ENCODE measurements at places on chromosomes 13 and 19. TPM values are rescaled to one million over a fixed set of nuclear protein-coding genes. Genes with fewer than 3 reads are reported as not detected.
A peak's percentile ranks its signal among the peaks of the same experiment; 100 is the strongest.

GRCh38 chr13:48318821-48319511, 15.4 kb downstream of the RB1 start:
- no peak for DNase-seq

- DNase-seq: no peak
Observed at GRCh38 chr13:41428155-41428554, 29.2 kb upstream of the RGCC start.

- DNase-seq: no peak
Observed at GRCh38 chr13:106078191-106078590, 457.3 kb downstream of the EFNB2 start.

GRCh38 chr13:74015137-74015536, 119.1 kb downstream of the KLF12 start:
- DNase-seq: no peak

DNA sequence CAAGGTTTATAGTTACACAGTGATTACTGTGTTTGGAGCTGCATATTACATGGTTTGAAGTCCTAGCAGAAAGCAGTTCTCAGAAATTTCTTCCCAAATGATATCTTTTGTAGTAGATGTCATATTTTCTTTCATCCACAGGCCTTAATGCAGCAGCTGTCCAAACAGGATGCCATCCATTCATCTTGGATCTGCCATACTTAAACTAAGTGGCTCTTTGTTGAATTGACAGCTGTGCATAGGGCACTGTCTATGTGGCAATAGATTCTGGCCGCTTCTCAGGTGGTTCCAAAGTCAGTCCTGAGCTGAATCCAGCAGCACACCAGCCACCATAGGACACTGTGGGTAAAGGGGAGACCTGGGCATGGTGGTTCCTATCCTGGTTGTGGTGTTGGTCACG, 41.6 kb upstream of the SPRY2 start:
- peak; percentile 22 for DNase-seq

DNA sequence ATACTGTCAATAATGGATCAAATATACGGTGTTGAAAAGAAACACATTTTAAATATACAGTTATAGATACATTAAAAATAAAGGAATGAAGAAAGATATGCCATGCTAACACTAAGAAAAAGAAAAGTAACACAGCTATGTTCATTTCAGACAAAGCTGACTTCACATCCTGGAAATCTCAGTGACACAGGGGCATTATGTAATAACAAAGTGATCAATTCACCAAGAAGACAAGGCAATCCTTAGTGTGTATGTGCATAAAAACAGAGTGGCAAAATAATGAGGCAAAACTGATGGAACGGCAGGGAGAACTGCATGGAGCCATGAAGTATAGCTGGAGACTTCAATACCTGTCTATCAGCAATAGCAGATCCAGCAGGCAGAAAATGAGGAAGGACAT, 13.1 kb downstream of the ZNF14 start:
- DNase-seq: no peak

Gene OR10H1
- not detected for total RNA-seq

DNA sequence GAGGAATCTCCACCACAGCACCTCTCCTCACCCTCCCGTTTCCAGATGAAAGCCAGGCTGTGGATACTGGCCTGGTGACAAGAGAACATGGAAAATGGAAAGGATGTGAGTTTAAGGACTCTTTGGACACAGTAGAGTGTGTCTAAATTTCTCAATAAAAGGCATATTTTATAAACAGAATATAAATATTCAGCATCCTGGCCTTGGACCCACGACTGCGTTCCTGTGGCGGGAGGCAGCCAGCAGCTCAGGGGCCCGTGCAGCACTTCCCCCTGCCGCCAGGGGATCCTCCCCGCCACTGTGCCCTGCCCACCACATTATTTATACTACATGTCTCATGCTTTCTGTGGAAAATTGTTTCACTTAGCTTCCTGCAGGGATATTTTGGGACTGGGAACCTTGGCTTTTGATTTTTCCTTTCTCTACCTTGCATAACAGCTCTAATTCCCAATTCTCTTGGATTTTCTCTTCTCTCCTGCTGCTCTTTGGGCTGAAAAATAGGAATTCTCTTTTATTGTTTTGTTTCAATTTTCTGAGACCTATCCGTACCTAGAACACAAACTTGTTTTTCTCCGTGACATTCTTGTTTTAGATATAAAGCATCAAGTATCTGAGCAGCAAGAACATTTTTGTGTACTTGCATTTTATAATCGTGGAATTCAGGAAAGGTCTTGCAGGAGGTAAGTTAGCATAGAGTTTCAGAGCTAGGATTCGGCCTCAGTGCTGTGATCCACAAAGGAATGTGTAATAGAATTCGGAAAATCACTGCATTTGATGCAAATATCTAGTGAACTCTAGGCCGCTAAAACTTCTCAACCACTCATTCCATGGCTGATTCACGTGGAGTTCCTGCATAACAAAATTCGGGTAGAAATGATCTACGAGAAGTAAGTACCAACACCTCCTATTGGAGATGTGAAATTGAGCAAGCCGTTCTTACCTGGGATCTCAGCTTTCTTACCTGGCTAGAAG, 107.7 kb upstream of the SPATA13 start:
- no peak for DNase-seq

DNA sequence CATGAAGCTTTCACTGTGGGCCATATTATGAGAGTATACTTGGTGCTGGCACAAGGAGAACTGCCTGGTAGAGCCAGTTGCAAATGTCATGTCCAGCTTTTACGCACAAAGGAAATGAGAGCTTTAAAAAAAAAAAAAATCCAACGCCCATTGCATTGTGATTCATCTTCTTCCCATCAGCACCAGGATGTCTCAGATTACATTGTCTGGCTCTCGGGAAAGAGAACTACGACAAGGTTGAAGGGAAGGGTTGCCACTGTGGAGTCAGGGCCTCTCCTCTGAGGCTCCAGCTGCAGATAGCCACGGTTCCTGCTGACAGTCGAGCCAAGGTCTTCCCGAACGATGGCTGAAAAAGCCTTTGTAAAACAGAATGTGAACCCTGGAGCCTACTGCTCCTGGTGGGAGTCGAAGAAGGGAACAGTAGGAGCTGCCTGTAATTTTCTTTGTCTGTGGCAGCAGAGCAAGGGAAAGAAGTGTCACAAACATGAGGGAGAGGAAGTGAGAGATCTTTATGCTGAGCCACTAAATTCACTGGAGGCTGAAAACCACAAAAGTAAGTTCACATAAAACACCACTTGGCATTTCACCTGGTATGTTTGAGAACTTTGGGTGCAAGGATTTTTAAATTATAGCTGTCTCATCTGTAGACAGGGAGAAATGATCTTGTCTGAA, 704.7 kb downstream of the DIAPH3 start:
- peak; percentile 1 for DNase-seq

- DNase-seq: no peak
Observed at GRCh38 chr13:67833564-67833963, 603.4 kb upstream of the PCDH9 start.

DNA sequence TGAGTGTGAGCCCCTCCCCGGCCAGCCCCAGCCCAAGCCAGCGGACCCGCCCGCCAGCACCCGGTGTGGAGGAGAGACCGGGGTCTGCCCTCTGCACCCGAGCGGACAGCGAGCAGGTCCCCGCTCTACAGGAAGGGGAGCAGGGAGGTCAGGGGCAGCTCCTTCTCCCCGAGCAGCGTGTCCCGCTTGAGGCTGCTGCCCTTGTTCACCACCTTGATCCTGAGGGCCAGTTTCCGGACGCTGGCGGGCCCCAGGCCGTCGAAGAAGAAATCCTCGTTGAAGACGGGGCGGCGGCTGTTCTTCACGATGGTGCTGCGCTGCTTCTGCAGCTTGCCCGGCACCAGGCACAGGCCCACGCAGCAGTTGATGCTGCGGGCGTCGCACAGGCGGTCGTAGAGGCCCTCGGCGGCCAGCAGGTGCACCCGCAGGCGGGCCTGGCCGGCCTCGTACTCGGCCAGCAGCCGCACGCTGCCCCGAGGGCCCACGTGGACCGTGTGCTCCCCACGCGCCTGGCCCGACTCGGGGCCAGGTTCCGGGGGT, 1.9 kb downstream of the C2CD4C start:
- DNase-seq: no peak

Gene ZNF836
- total RNA-seq: 7.7 TPM

- no peak for DNase-seq
Observed at GRCh38 chr19:3183721-3184641, 1.7 kb upstream of the NCLN start.

Gene ZNF575
- 0.20 TPM for total RNA-seq

GRCh38 chr13:80924596-80924995, 583.7 kb upstream of the SPRY2 start:
- DNase-seq: no peak

DNA sequence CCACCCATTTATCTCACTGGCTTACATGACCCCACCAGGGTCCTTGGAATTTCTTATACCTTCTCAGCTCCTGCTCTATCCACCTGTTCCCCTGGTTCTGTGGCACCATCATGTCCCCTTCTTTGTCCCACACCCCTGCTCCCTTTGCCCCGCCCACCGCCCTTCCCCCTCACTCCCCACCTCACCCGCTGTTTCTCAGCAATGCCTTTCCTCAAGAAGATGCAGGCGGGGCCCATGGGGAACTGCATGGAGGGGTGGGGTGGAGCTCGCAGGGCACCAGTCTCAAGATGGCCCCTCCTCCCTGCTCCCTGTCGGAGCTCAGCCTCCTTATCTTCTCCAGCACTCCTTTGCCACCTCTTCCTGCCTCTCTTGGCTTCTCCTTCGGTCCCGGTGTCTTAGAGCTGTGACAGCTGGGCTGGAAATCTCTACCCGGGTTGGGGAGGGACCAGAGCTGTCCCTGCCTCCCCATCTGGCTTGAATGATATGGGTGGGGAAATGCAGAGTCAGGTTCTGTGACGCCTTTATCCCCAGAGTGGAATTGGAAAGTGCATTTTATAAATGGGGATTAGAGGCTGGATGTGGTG, at the start of gene CABP5:
TSS of gene CABP5 (minus strand) at position 405 of the 584 bp plus-strand sequence. CDS start at position 248, 157 bp downstream.
- no peak for DNase-seq

Gene UBAC2
- total RNA-seq: 34.6 TPM

DNA sequence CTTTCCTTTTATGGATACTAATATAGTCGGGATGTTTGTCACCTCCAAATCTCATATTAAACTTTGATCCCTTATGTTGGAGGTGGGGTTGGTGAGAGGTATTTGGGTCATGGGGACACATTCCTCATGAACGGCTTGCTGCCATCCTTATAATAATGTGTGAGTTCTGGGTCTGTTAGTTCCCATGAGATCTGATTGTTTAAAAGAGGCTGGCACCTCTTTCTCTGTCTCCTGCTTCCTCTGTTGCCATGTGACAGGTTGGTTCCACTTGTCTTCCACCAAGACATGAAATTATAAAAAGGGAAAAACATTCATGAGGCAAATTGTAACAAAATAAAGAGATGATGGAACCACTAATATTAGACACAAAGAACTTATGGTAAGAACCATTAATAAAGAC, 107.8 kb upstream of the ATXN8OS start:
- DNase-seq: no peak

Gene PPP1R12C
- 22.3 TPM for total RNA-seq

- no peak for DNase-seq
Observed at GRCh38 chr13:98986226-98986846, 8.5 kb upstream of the DOCK9 start.

Gene EGLN2
- total RNA-seq: 64.7 TPM

DNA sequence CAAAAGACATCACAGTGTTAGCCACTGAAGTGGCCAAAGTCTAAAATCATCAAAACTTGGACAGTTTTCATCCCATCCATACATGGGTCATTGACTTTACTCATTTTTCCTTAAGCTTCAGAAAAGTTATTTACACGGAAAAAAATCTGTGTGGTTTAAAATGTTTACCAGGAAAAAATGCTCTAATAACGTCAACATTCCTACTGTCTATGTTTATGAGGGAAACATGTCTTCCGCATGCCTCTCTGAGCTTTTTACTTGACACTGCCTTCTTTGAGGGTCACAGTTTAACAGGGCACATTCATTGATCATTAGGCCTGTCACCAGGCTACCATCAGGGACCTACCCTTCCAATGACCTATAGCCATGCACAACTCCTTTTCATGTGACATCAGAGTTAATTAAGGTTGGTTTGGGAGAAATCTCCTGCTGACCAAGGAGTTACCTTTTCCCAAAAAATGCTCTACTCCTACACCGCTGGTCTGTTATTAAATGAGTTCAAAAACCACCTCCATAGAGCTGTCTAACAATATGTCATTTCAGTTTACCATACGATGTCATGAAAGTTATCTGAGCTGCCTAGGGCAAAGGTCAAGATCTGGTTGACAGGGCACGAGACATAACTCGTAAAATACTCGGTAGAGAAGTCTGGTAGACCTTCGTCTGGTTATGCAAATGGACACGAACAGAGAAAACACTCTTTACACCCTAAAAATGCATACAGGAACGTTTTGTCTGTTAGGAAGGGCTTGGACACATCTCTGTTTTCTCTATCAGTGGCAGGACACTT, 17.8 kb downstream of the FLT1 start:
- DNase-seq: no peak

DNA sequence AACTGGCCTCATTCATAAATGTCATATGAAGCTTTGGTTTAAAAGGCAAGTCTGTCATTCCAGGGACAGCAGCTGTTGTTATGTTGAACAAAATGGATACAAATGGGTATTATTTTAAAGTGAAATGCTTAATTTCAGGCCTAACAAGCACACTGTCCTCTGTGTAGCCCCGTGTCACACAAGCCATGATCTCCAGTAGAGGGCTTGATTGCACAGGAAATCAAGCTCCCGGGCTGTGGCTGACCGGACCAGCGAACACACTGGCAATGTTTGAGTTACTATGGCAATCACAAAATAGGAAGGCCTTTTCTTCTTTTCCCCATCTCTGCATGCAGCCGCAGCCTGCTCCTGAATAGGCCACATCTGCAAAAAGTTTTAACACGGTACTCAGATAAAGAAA, 64.0 kb upstream of the GSX1 start:
- peak; percentile 35 for DNase-seq

DNA sequence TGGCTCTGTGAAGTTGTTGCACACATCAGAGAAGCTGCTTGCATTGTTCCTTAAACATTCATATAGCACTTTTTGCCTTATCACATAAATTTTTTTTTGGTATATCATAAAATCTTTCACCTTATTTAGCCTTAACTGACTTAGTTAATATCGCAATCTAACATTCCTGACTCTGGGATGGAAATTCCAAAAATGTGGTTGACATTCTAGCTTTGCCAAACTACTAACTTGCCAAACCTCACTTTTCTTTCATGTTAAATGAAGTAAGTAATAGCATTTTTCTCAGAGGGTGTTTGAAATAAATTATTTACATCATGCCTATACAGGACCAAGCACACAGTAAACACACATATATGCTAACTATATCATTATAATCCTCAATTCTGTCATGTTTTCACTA, 736.9 kb upstream of the PCDH9 start:
- DNase-seq: no peak

GRCh38 chr19:13621413-13621812, 115.1 kb upstream of the CACNA1A start:
- peak; percentile 99 for DNase-seq

GRCh38 chr19:52188822-52189734, 774 bp upstream of the PPP2R1A start:
- peak; percentile 84 for DNase-seq

Gene IGSF23
- total RNA-seq: not detected

- DNase-seq: no peak
Observed at GRCh38 chr13:49466292-49466838, 22.3 kb downstream of the SETDB2 start.

- no peak for DNase-seq
Observed at GRCh38 chr13:80458543-80458942, 117.6 kb upstream of the SPRY2 start.

Gene PGLYRP2
- total RNA-seq: not detected

GRCh38 chr13:50401049-50401505, 385.8 kb downstream of the KCNRG start:
- peak; percentile 88 for DNase-seq

Gene RNF225
- total RNA-seq: not detected

Gene VSTM2B
- total RNA-seq: not detected
